ENCODE measurements at places on chromosomes 1 and 21. TPM values are rescaled to one million over a fixed set of nuclear protein-coding genes. Genes with fewer than 3 reads are reported as not detected.

GRCh38 chr1:143611159-143611558 lies 360.6 kb downstream of the FAM72C start:
- no peak for DNase-seq

DNA sequence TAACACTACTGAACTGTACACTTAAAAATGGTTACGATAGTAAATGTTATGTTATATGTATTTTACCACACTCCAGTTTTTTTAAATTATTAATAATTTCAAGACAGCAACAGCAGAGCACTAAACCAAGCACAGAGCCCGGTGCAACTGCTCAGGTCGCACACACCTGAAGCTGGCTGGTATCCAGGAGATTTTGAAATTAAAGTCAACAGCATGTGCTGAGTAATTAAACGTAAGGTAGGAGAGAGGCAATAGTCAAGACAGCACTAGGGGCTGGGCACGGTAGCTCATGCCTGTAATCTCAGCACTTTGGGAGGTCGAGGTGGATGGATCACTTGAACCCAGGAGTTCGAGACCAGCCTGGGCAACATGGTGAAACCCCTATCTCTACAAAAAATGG lies 35.1 kb upstream of the SLC30A10 start:
- DNase-seq = no peak

The PLEKHA6 gene
- 5.1 TPM for total RNA-seq

- DNase-seq = no peak
Measured at GRCh38 chr1:11842154-11843041, 5.2 kb downstream of the NPPA start.

DNA sequence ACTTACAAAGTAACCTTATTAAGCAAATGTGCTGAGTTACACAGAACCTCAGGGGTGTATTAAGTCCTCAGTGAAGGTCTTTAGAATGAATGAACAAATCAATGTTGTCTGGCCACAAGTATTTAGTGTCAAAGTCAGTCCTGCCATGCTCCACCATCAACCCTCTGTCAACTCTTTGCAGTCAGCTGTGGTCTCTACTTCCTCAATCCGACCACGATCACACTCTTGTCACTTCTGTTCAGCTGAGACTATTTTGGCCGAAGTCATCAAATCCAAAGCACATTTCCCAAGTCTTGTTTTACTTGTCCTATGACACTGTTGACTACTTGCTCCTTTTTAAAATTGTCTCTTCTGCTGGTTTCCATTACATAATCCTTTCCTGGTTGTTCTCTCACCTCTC lies 173.5 kb downstream of the ST6GALNAC5 start:
- no peak for DNase-seq

- no peak for DNase-seq
Measured at GRCh38 chr21:41927727-41928409, 25.9 kb downstream of the C2CD2 start.

GRCh38 chr1:115092175-115092574 lies 2.9 kb upstream of the TSPAN2 start:
- DNase-seq = no peak

GRCh38 chr1:22607154-22607553 lies 29.3 kb upstream of the C1QA start:
- DNase-seq = no peak

The RAD54L gene
- 0.68 TPM for total RNA-seq

DNA sequence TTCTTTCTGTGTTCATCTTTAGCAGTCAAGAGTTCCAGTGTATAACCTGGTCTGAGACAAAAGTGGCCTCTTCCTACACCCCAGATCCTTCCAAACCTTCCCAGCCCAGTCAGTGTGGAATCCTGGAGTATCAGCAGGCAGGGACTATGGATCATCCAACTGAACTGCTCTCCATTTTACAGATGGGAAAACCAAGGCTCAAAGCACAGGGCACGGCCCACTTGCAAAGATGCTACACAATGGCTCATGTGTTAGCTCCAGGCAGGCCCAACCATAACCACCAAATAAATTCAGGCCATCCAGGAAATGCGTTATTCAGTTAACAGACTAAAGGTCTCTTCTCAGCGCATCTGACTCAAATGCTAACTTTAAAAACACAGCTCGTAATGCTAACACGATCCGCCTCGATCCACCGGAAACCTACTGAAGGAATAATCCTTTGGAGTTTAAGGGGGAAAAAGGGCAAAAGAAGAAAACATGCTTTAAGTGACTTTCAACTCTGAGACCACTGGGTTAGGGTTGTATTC lies 7.1 kb downstream of the GLIS1 start:
- DNase-seq = no peak

DNA sequence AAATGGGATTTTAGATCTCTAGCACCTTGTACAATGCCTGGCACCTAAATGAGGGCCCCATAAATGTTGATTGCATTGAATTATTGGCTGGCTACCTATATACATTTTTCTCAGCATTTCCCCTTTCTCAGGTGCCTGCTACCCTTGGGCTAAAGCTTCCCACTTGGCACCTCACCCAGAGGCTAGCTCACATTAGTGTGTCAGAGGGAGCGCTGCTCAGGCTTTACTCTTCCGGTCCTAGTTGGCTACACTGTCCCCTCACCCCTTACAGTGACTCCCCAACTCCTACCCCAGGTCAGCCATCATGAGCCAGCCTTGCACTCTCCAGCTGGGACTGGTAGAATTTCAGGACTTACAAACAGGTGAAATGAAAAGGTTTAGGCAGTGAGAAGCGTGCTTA lies 9.5 kb downstream of the TRAF5 start:
- no peak for DNase-seq

The TAS1R1 gene
- 0.81 TPM for total RNA-seq

The AKT3 gene
- total RNA-seq = 46.0 TPM

The AADACL4 gene
- total RNA-seq = not detected

- DNase-seq = no peak
Measured at GRCh38 chr1:230979952-230980351, 1.1 kb downstream of the ARV1 start.

DNA sequence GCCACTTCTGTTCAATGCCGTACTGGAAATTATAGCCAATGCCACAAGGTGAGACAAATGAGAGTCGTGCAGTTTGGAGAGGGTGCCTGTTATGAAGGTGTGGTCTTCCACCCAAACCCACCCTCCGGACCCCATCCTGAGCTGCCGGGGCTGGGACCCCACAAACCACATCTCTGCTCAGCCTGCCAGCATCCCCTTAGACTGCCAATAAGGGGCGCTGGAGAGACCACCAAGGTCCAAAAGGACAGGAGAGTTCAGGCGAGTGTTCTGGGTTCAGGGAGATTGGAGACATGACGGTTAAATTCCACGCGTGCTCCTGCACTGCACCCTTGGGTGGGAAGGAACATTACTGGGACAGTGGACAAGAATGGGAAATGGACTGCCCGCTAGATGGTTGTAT lies 48.7 kb upstream of the COL18A1 start:
- DNase-seq = no peak

DNA sequence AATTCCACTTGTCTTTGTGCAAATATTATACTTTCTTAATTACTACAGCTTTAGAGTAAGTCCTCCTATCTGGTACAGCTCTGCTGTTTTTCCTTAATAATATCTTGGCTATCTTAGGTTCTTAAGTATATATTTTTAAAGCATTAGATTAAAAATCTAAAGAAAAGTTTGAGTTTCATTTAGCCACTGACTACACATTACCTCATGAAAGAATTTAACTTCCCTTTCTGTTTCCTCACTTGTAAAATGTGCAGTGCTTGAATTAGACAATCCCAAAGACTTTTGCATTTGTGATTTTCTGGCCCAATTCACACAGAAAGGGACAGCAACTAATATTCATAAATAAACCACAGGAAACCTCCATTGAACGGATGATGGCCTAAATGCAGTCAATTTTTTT lies 126.4 kb upstream of the SAMSN1 start:
- DNase-seq = no peak

The GJA5 gene
- 49.7 TPM for total RNA-seq

GRCh38 chr1:3103967-3104677 lies 35.1 kb downstream of the PRDM16 start:
- DNase-seq = no peak

The WNT4 gene
- total RNA-seq = not detected

GRCh38 chr21:42424914-42425541 lies 21.3 kb downstream of the UBASH3A start:
- DNase-seq = no peak

GRCh38 chr1:24984800-24985522 lies 54.9 kb upstream of the RUNX3 start:
- no peak for DNase-seq

The KRTAP21-2 gene
- not detected for total RNA-seq

The GPR37L1 gene
- total RNA-seq = not detected

DNA sequence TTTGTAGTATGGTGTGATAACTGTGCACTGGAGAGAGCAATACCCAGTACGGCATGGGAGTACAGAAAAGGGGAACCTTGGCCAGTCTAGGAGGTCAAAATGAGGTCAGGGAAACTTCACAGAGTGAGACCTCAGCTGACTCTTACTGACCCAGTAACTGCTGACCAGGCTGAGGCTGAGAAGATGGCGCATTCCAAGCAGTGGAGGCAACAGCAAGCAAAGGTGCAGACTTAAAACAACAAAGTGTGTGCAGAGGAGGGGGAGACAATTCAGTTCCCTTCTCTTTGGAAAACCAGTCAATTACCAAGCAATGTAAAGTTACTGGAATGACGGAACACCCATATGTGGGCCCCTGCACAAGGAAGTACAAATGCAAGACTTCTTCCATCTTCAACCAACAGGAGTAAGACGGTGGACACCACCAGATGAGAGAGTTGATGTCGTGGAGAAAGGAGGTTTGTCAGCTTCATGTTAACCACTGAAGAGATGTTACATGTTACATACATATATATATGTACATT lies 54.6 kb upstream of the PRDX6 start:
- no peak for DNase-seq

- no peak for DNase-seq
Measured at GRCh38 chr21:31030367-31031106, 7.7 kb downstream of the KRTAP19-8 start.

GRCh38 chr1:119245881-119246280 lies 105.4 kb upstream of the WARS2 start:
- no peak for DNase-seq

GRCh38 chr1:53327182-53327913 lies 522 bp downstream of the LRP8 start:
- DNase-seq = no peak

GRCh38 chr21:39313042-39313570 lies 326 bp downstream of the BRWD1 start:
- DNase-seq = no peak

DNA sequence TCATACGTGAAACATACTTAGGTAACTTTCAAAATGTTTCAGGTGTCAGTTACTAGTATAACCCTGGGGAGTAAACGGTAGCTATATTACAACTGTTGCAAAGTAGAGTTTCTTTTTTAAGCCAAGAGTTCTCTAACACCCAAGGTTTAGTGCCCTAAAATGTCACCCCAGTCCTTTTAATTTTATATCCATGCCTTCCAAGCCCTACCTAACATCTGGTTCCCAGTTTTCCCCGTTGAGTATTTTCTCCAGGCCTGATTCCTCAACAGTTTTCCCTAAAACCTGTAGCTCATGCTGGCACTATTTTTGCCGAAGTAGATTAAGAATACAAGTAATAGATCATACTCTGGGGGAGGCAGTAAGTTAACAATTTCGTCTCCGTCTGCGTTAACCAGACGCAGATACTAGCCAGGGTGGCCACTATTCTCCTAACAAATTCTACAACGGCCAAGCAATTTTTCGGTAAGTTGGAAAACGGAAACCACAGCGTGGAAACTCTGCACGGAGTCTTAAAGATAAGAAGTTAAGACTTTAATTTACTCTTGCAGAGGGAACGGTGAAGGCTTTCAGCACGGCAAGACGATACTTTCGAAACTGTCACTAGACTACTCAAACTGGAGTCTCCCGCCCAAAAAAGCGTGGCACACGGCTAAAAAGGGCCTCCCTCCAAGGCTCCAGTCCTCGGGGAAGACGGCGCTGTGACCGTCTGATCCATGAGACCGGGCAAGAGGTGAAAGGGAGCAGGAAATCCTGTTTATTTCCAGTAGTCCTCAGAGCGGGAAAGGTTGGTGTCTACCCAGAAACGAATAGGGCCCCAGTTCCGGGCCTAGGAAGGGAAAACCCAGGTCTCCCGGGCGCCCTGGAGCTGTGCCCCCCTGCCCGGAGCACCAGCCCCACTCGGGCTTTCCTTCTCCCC lies 945 bp downstream of the SRSF4 start:
- DNase-seq = no peak

DNA sequence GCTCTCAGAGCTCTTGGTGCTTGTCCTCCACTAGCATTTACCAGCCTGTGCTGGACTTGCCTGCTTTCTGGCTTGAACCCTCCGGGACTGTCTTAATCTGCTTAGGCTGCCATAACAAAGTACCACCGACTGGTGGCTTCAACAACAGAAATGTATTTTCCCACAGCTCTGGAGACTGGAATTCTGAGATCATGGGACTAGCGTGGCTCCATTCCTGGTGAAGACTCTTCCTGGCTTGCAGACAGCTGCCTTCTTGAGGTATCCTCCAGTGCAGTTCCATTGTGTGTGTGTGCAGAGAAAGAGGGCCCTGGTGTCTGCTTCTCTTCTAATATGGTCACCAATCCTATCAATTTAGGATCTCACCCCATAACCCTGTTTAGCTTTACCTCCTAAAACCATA lies 22.0 kb upstream of the RCAN1 start:
- no peak for DNase-seq

GRCh38 chr1:17423781-17424245 lies 15.7 kb downstream of the RCC2 start:
- no peak for DNase-seq

GRCh38 chr1:6602669-6603237 lies at the start of gene KLHL21:
TSS of gene KLHL21 (minus strand) at chr1:6602869. CDS start at chr1:6602817, 52 bp downstream.
- DNase-seq = peak; percentile 63

The RNU1-4 gene
- total RNA-seq = under 0.01 TPM

The TP73 gene
- not detected for total RNA-seq

- no peak for DNase-seq
Measured at GRCh38 chr1:156154317-156154749, 948 bp downstream of the SEMA4A start.

The FAM229A gene
- 12.0 TPM for total RNA-seq

- no peak for DNase-seq
Measured at GRCh38 chr1:203101813-203102634, 16.2 kb upstream of the MYOG start.

- no peak for DNase-seq
Measured at GRCh38 chr1:6420454-6421042, 829 bp upstream of the HES2 start.

The LRRC71 gene
- total RNA-seq = not detected
